ENCODE measurements at places on chromosomes 5 and 9.

GRCh38 chr5:170411100-170411499, 21.9 kb upstream of the KCNMB1 start:
- no peak for DNase-seq

DNA sequence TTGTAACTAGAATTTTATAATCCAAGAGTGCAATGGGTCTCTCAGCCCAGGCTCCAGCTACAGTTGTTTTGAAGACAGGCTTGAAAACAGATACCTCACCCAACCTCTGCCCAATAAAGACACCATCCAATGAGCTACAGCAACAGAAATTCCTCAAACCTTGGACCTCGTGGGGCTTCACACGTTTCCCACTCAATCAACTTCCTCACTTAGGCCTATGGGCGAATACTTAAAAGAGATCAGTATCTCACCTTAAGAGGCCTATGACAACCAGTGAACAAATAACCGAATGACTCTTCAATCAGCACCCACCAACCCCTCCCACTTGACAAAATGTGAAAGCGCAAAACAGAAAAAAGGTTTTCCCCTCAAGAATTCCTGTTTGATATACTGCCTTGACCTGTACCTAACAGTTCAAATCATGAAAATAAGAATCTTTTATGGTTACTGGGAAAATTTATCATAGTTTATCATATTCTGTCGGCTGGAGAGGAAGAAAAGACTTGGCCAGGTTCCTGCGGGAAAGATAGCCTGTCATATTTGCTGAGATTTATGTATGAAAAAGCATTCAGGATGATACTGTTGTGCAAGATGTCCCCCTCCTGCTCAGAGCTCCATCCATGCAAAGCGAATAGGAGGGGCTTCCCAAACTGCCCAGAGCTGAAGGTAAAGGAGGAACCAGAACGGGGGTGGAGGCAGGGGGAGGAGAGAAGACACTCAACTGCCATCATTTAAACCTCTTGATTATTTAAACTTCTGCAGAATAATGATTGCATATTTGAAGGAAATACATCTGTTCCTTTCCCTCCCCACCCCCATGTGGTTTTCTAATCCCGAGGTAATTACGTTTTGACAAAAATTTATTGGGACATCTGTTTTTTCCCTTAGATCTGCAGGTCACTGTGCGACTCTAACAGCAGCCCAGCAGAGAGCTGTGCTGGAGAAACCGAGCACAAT, 256.3 kb downstream of the NFIB start:
- DNase-seq = no peak

DNA sequence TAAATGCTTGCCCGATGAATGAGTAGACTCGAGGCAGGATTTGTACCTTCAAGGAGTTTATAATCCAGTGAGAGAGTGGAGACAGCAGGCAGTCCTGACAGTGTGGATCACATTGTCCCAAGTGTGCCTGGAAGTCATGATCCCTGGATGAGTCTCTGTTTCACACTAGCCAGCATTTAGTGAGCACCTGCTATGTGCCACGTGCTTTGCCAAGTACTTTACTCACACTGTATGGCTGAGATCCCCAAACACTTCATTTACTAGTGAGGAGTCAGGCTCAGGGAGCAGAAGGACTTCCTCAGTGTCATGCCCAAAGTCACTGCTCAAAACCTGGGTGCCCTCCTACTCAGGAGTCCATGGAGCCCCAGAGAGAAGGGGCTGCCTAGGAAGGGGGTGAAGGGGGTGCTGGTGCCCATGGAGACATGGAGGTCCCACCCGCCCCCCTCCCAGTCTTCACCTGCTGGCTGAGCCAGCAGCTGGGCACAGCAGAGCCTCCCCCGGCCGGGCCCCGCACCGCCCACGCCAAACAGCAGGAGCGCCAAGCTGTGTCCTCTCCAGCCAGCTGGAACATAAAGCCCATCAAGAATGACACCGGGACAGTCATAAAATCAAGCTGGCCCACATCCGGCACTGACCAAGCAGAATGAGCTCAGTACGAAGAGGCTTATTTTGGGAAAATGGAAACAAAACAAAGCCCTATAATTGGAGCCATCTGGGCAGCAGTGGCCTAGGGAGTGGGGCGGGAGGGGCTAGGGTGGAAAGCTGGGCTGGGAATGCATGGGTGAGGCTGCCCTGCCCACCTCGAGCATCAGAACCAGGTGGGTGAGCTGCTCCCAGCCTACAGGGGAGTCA, 10.6 kb downstream of the LAMC3 start:
- DNase-seq = no peak

- no peak for DNase-seq
Observed at GRCh38 chr5:179253730-179254129, 91.5 kb downstream of the ADAMTS2 start.

DNA sequence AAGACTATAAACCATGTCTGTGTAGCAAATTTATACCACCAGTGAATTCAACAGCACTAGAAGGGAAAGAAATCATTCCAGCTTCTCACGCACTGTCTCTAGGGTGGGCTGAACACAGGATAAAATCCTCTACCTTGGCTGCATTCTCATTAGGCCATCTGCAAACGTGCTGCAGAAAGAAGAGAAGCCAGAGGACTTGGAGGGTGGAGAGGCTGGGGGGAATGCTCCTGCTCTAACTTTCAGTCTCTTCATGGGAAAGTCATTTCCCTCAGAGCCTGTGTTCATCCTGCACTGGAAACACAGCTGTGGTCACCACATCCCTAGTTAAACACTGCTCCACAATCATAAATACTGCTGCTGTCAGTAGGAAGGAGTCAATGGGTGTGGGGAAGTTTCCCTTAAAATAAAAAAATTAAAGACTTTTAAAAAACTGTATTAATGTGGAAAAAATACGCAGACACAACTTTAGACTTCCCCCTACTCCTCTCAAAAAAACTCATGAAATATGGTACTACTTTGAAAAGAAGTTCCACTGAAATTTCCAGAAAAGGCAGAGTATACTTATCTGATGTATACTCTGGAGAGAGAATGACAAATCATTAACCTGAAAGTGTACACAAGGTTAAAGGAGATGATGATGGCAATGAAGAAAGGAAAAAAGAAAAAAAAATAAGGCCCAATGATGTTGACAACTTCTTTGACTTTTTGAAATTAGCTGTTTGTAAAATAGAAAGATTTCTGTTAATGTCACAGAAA, 46.8 kb downstream of the LHFPL2 start:
- no peak for DNase-seq

- no peak for DNase-seq
Observed at GRCh38 chr9:109455861-109456260, 42.2 kb downstream of the PTPN3 start.

DNA sequence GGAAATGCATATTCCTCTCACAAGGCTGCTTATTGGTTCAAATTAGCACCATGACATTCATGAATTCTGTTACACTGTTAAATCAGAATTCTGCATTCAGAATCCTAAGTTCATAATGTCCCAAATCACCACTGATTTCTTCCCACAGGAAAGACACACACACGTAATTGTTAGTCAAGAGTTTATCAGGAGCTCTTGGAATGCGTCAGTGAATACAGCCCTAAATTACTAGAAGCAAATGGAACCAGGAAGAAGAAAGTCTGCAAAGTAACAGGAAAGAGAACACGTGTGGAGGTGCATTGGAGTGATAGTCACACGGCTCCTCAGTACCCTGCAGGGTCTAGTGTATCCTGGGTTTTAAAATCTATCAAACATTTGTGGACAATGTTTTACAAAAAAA, 110.2 kb downstream of the ANXA2R start:
- DNase-seq = no peak

DNA sequence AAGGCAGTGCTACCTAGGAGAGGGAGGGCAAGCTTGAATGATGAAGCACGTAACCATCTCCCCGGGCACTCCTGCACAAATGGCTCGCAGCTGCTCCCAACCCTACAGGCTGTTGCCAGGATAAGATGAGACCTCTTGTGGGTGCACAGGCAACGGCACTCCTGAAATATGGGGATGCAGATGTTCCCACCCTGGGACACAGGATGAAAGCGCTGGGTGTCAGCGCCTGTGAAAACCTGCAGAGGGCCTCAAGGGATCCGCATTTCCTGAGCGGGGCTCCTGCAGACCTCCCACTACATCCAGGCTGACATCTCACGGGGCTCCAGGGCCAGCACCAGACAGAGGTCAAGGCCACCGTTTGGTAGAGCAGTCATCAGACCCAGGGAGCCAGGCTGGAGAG, 60.7 kb downstream of the SMIM23 start:
- DNase-seq = no peak
